ENCODE measurements at places on chromosomes 4 and X.

DNA sequence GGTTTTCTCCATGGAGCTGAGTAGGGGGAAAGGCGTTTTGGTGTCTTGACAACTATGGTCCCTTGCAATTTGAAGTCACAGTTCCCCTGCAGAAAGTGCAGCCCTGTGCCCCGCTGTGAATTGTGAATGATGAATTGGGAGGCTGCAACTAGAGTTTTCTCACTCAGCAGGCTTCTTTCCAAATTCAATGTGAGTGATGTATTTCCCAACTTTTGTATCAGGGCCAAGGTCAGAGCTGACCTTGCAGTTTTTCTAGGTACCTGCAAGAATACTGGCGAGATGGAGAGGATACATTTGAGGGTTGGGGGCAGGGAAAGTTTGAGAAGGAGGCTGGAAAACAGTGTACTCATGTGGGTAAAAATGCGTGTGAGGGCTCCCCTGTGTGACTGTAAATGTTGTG lies 11.7 kb downstream of the PHEX start:
- no peak for DNase-seq

GRCh38 chrX:78383594-78383993 lies 56.2 kb upstream of the CYSLTR1 start:
- DNase-seq: no peak

- no peak for DNase-seq
Measured at GRCh38 chr4:81061344-81061730, 30.8 kb downstream of the BMP3 start.

GRCh38 chrX:10142041-10142599 lies 14.7 kb upstream of the CLCN4 start:
- DNase-seq: no peak

GRCh38 chrX:13893826-13894225 lies 76.9 kb upstream of the GPM6B start:
- peak; percentile 95 for DNase-seq

GRCh38 chrX:49270249-49270921 lies 792 bp downstream of the PPP1R3F start:
- DNase-seq: no peak

DNA sequence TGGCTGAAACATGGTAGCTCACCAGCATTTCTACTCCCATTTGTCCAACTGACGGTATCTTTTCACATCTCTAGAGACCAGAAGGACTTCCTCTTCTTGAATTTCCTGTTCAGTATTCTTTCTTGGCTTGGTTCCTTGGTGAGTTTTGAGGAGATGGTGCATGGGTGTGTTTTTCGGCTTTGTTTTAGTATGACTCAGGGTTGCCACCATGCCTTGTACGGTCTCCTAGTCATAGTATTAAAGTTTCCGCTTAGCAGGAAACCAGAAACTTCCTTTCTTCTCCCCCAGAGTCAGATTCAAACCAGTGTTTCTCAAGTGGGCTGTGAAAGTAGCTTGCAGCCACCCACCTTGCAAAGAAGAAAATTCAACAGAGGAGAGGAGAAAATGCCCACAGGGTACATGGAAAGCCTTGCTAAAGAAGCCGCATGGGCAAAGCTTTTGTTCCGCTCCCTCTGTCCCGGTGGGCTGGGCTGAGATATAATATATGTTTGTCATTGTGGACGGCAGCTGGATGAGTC lies 5.7 kb downstream of the CD99 start:
- peak; percentile 87 for DNase-seq

DNA sequence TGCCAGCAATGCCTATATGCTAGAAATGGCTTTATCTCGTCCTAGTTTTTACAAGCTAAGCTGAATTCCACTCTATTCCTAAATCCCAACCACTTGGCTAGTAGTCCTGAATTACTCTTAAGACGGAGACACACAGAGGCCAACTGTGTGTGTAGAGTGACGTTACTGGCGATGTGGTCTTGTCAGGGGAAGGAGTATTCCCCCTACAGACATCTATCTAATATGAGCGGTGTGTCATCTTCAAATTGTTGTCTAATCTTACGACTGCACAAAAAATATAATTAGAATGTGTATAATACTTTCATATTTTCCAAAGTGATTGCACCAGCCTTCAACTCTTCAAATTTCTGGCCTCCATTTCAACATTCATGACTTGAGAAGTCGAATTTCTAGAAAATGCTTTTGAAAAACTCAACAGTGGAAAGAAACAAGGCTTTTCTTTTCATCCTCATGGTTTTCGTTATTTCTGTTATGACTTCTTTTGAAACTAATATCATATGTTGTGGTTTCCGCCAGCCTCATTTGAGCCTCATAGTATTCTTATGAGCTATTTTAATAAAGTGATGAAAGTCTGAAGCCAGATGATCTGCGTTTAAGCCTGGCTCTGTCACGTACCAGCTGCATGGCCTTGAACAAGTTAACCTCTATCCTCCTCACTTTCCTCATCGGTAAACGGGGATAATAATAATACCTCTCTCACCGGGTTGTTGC lies 132.3 kb downstream of the SOWAHB start:
- peak; percentile 95 for DNase-seq

GRCh38 chr4:72531768-72532290 lies 37.2 kb downstream of the ADAMTS3 start:
- DNase-seq: no peak

DNA sequence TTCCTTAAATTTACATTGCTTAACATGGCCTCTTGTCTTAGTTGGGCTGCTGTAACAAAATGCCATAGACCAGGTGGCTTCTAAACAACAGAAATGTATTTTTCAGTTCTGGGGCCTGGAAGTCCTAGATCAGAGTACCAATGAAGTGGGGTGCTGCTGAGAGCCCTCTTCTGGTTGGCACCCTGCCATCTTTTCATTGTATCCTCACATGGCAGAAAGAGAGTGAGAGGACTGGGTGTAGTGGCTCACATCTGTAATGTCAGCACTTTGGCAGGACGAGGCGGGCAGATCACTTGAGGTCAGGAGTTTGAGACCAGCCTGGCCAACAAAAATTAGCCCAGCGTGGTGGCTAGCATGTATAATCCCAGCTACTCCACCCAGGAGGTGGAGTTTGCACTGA lies 12.0 kb upstream of the KLB start:
- no peak for DNase-seq

DNA sequence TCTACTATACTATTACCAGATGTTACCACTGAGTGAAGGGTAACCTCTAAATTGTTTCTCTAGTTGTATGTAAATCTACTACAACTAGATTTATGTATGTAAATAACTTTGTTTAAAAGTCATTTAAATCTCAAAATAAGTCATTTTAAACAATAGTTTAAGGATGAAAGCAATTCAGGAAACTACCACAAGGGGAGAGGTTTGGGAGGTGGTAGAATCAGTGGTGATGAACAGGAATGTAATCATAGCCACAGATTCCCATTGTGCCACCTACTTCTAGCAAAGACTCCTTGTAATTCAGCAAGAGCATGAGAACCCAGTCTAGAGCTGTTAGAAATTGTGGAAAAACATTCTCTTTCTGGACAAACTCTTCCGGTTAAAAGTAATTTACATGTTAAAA lies 234.6 kb downstream of the SLC7A11 start:
- DNase-seq: no peak

DNA sequence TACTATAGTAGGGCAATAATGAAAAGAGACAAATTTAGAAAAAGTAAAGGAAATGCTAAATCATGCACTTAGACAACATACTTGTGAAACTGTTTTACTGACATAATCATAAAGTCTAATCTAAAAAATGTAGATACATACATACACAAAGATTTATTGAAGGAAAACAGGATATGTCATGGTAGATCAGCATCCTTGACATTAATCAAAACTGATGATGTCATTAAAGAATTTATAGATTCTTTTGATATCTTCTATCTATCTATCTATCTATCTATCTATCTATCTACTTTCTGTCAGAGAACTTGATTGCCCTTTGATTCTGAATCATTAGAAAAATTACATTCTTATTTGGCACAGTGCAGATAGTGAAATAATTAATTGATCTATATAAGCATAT lies 311.3 kb downstream of the CCSER1 start:
- no peak for DNase-seq

- DNase-seq: peak; percentile 27
Measured at GRCh38 chr4:133799717-133800315, 401.8 kb downstream of the PABPC4L start.

DNA sequence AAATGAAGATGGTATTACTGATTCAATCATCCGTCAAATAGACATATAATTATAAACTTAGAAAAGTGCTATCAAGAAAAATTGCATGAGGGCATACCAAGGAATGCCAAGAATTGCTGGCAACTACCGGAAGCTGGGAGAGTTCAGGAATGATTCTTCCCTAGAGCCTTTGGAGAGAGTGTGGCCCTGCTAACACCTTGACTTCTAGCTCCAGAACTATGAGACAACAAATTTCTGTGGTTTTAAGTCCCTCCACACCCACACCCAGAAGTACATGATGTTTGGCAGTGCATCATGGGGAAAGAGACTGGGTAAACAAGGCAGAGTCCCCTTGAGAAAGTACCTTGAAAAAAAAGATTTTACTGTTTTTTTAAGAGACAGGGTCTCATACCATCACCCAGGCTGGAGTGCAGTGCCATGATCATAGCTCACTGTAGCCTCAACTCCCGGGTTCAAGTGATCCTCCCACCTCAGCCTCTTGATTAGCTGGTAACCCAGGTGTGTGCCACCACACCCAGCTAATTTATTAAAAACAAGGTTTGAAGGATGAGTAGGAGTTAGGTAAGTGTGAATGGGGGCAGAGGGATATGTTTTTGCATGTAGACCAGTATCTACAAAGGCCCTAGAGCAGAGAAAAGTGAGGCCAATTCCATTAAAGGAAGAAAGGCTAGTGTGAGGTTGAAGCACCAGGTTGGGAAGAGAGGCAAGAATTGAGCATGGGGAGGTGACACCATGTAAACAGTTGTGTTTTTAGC lies 53.1 kb downstream of the GSX2 start:
- DNase-seq: peak; percentile 72

- DNase-seq: no peak
Measured at GRCh38 chr4:31667686-31668085, 947.5 kb downstream of the PCDH7 start.

GRCh38 chrX:53004038-53004437 lies 44.6 kb upstream of the GPR173 start:
- DNase-seq: no peak

- DNase-seq: no peak
Measured at GRCh38 chr4:140648716-140649308, 80.1 kb upstream of the UCP1 start.

GRCh38 chrX:10042055-10042454 lies 74.9 kb downstream of the CLDN34 start:
- DNase-seq: no peak

- DNase-seq: peak; percentile 23
Measured at GRCh38 chr4:94341481-94342370, 910 bp downstream of the HPGDS start.

- DNase-seq: no peak
Measured at GRCh38 chr4:3715855-3716630, 50.1 kb upstream of the ADRA2C start.

GRCh38 chr4:15438939-15439524 lies 11.2 kb downstream of the C1QTNF7 start:
- peak; percentile 48 for DNase-seq

GRCh38 chr4:11069581-11070211 lies 359.0 kb downstream of the HS3ST1 start:
- no peak for DNase-seq

DNA sequence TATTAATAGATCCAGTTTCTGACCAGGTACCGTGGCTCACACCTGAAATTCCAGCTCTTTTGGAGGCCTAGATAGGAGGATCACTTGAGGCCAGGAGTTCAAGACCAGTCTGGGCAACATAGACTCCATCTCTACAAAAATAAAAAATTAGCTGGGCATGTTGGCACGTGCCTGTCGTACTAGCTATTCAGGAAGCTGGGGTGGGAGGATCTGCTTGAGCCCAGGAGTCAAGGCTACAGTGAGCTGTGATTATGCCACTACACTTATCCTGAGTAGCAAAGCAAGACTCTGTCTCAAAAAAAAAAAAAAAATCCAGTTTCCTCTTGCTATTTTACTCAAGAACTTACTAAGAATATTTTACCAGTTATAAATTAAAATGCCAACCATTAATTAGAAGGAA lies 91.7 kb downstream of the SLC10A6 start:
- no peak for DNase-seq

- no peak for DNase-seq
Measured at GRCh38 chr4:173766171-173766600, 236.2 kb upstream of the HAND2 start.

DNA sequence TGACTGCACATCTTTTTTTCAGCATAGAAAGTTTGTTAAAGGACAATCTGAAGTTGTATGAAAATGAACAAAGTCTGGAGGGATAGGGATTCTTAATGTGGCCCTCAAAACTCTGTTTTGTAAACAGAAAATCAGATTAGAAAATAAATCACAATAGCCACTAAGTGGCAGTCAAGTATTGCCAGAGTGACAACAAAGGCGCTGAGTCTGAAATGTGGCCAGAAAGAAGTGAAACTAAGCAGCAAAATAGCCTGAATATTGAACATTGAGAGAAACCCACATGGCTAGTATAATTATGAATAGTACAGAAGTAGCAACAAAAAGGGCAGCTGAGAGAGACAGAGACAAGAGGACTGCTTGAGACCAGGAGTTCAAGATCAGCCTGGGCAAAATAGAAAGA lies 81.1 kb upstream of the CT45A1 start:
- no peak for DNase-seq

GRCh38 chr4:169818063-169818679 lies 60.4 kb upstream of the HPF1 start:
- DNase-seq: no peak

DNA sequence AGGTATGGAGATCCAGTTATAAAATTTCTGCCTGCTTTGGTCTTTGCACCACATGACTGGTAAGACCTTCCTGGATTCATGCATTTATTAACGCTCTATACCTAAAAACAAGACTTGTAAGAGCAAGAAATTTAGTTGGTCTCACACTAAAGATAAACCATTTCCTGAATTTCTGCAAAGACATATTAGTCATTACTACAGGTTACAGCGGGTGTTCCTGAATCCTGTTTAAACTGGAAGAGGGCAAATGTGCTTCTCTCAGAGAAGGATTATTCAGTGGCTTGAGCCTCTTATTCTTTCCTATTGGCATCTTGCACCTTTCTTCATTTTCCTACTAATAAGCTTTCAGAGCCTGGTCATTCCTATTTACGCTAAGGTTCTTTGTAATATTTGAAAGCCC lies 397.6 kb upstream of the TENM3 start:
- DNase-seq: no peak

- DNase-seq: peak; percentile 36
Measured at GRCh38 chr4:57137261-57137660, 27.1 kb upstream of the IGFBP7 start.

DNA sequence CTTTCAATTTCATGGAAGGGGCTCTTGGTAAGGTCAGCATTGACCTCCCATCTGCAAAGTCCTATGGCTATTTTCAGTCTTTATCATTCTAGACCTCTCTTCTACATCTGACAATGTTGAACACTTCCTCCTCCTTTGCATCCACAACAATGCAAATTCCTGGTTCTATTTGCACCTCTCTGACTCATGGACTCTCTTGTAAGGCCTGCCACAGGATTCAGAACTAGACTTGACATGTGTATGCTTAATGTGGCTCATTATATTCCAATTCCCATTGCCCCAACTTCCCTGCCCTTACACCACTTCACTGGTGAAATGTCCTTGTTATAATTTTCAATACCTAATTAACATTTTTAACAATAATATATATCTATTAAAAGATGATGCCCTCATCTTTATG lies 314.3 kb upstream of the FGF13 start:
- DNase-seq: no peak

- DNase-seq: no peak
Measured at GRCh38 chrX:39915081-39915480, 182.7 kb downstream of the BCOR start.

All from fibroblast of skin of scalp (primary cell).